ENCODE measurements at places on chromosomes 12 and 14. TPM values are rescaled to one million over a fixed set of nuclear protein-coding genes. Genes with fewer than 3 reads are reported as not detected.
A peak's percentile ranks its signal among the peaks of the same experiment; 100 is the strongest.

The PRB2 gene
- not detected for total RNA-seq

The C12orf60 gene
- total RNA-seq, result 1.1 TPM

The MSI1 gene
- total RNA-seq, result not detected

The KRT83 gene
- total RNA-seq, result not detected

The HOXC6 gene
- 0.58 TPM for total RNA-seq

GRCh38 chr14:67457782-67458181 is 30.7 kb downstream of the TMEM229B start:
- peaks cover 14% of the 10 kb centered on the region for H3K27me3 ChIP-seq
- H3K36me3 ChIP-seq, result no peaks in the 10 kb centered on the region
- no peak for DNase-seq

- no peak overlapping the region for H3K4me3 ChIP-seq
- H3K27me3 ChIP-seq, result no peaks in the 10 kb centered on the region
- no peaks in the 10 kb centered on the region for H3K4me1 ChIP-seq
Observed at GRCh38 chr12:19771858-19772257, 332.6 kb downstream of the AEBP2 start.

- H3K27ac ChIP-seq, result no peak overlapping the region
- no peak overlapping the region for H3K4me3 ChIP-seq
- H3K4me1 ChIP-seq, result no peaks in the 10 kb centered on the region
- H3K27me3 ChIP-seq, result no peaks in the 10 kb centered on the region
- DNase-seq, result no peak
Observed at GRCh38 chr12:25126101-25126500, 68.9 kb downstream of the DNAI7 start.

DNA sequence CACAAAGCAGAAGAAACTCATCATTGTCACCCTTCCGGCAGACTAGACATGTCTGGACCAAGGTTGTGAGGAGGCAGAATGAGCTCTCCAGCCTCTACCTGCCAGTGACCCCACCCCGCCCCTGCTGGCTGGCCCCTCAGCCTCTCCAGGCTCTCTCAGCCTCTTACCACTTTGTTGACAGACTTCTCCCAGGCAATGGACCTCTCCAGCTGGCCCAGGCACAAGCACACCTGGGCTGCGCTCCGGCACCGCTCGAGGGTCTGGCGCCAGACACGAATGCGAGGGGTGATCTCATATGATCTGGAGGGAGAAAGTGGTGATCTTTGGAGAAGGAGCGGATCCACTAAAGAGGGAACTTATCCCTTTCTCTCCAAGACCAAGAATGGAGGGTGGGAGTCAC is 30.3 kb downstream of the BAZ2A start:
- no peak overlapping the region for H3K4me3 ChIP-seq
- H3K4me1 ChIP-seq, result no peaks in the 10 kb centered on the region
- peaks cover 41% of the 10 kb centered on the region for H3K36me3 ChIP-seq
- H3K27ac ChIP-seq, result no peak overlapping the region
- no peak for DNase-seq

GRCh38 chr14:94538070-94538740 is 23.0 kb upstream of the SERPINA4 start:
- DNase-seq, result no peak
- peaks cover 23% of the 10 kb centered on the region for H3K4me1 ChIP-seq
- H3K4me3 ChIP-seq, result no peak overlapping the region
- no peaks in the 10 kb centered on the region for H3K27me3 ChIP-seq
- H3K27ac ChIP-seq, result no peak overlapping the region

- no peak for DNase-seq
- H3K4me1 ChIP-seq, result no peaks in the 10 kb centered on the region
- H3K27me3 ChIP-seq, result peaks cover 27% of the 10 kb centered on the region
- H3K4me3 ChIP-seq, result no peak overlapping the region
Observed at GRCh38 chr14:23447361-23448350, 12.2 kb upstream of the MYH7 start.

GRCh38 chr12:58920102-58920960 is at the start of gene LRIG3:
LRIG3 (minus strand) TSS chr12:58920504; CDS start chr12:58920235, 269 bp downstream.
- peaks cover 43% of the 10 kb centered on the region for H3K4me1 ChIP-seq
- peak within 1 kb of the TSS; percentile 91 for H3K27ac ChIP-seq
- peak within 1 kb of the TSS; percentile 96 for H3K4me3 ChIP-seq
- no peaks in the 10 kb centered on the region for H3K27me3 ChIP-seq

All from endothelial cell of umbilical vein (primary cell).